AG10803 (cell line): ENCODE measurements at places on chromosomes 11 and 22.

DNA sequence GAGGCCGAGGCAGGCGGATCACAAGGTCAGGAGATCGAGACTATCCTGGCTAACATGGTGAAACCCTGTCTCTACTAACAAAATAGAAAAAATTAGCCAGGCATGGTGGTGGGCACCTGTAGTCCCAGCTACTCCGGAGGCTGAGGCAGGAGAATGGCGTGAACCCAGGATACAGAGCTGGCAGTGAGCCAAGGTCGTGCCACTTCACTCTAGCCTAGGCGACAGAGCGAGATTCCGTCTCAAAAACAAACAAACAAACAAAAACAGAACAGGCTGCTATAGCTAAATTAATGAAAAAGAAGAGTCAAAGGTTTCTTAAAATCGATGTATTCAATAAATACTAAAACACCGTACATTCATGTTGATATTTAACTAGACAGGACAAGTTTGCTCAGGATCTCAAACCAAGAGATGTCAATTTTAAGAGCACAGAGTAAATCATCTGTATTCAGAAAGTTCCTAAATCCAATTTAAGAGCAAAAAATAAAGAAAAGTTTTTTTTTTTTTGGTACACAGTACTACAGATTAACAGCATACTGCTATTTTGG is 59.9 kb downstream of the NUP98 start:
- DNase-seq = no peak

DNA sequence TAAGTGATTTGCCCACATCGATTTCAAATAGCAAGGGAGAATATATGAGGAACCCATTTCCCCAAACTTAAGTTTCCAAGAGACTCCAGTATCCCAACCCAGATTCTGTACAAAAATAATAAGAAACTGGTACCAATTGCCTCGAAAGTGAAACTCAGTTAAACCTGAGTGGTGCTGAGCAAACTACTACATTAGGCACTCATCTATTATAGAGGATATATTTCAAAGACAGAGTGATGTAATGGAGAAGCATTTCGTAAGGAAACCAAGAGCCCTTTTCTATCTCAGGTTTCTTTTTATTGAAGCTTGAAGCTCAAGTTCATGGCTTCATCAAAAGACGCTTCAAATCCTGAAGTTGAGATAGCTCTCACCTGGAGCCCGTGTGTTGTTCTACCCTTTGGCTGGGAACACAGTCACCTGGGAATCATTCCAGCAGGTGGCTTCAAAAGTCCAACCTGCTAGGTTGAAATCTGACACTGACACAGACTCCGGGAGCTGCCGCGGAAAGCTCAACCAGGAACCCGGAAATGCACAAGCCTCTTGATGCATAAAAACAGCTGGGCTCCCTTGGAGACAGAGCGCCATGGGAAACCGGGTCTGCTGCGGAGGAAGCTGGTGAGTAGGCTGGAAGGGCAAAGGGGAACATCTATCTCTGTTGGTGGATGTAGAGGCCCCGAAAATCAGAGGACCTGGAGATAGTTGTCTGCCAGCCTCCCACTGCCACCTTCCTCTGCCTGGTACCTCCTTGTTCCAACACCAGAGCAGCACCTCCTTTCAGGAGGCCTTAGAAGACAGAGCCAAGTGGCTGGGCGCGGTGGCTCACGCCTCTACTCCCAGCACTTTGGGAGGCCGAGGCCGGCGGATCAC is at the start of gene C11orf52:
C11orf52 (plus strand) TSS at position 524 of the 867 bp plus-strand sequence; CDS start at position 584, 60 bp downstream.
- DNase-seq = peak; percentile 48

DNA sequence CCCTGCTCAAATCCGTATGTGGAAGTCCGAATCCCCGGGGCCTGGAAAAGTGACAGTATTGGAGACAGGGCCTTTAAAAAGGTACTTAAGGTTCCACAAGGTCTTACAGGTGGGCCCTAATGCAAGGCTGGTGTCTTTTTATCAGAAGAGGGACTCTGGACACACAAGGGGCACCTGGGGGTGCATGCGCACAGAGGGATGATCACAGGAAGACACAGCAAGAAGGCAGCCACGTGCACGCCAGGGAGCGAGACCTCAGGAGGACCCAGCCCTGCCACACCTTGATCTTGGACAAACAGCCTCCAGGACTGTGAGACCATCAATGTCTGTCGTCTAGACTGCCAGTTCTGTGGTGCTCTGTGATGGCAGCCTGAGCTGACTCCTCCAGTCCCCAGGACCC is 96.5 kb downstream of the SHANK2 start:
- DNase-seq = no peak

GRCh38 chr11:45928535-45929215 is 6.2 kb downstream of the LARGE2 start:
- DNase-seq = no peak

- no peak for DNase-seq
These were observed 15.8 kb upstream of the TXNRD2 start for GRCh38 chr22:19957445-19957844.

DNA sequence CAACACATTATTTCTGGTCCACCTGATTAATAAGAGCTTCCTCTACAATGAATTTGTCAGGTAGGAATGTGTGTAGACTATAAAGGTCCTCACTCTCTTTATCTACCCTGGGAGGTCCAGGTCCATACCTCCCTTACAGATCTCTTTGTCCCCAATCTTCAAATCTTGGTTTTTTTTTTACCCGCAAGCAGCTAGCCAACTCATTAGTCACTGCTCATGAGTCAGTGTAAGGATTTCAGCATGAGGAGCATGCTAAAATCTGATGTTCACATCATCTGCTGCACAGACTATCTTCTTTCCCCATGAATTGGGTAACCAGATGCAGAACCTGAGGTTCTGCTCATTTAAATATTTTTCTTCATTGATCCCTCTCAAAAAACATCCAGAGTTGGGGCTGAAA is 397.0 kb upstream of the ISX start:
- DNase-seq = peak; percentile 51

- DNase-seq = no peak
These were observed 281.1 kb upstream of the SORL1-AS1 start for GRCh38 chr11:121733858-121734257.

DNA sequence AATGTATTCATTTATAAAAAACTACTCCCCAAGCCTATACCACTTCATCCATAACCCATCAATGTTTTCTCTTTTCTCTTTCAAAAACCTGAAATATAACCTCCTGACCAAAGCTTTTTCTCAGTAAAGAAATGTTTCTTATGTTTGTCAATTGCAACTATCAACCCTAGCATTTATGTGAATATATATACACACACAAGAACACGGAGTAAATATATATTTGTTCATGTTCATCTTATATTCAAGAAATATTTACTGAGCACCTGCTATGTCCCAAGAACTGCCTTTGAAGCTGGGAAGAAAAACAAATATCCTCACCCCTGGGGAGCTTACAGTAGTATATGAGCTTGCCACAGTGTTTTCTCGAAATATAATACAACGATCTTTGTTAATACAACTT is 3.5 kb downstream of the MRTFA start:
- DNase-seq = no peak

GRCh38 chr11:14234446-14234845 is 124.5 kb downstream of the RRAS2 start:
- no peak for DNase-seq

GRCh38 chr11:84563356-84563755 is 1063.8 kb downstream of the DLG2 start:
- no peak for DNase-seq

GRCh38 chr11:2888266-2888968 is 2.8 kb upstream of the CDKN1C start:
- DNase-seq = peak; percentile 81

GRCh38 chr11:12157241-12157661 is 46.9 kb downstream of the MICAL2 start:
- DNase-seq = peak; percentile 92

DNA sequence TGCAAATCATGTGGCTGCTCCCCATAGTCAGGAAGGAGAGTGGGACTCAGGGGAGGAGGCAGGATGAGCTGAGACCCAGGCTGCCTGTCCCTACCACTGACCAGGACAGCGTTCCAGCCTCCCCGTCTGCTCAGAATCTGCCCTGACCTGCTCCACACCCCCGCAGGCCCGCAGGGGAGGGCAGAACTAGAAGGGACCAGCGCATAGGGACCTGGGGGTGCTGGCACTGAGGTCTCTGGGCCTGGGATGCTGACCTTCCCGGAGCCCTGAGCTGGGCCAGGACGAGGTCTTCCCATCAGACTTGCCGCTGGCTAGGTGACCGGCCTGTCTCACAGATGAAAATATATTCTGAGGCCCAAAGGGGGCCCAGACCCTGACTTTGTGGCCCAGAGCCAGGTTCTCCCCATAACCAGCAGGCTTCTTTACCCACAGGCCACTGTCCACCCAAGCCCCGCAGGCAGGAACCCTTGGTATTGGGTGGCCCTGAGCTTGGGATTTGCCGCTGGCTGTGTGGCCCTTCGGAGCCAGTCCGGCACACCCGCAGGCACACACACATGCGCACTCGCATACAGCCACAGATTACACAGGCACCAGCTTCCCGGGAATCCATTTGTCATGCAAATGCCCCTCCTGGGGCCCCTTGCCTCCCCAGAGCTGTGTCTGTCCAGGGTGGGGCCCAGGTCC is 13.8 kb upstream of the PIM3 start:
- no peak for DNase-seq

- DNase-seq = no peak
These were observed 9.3 kb downstream of the SLC37A2 start for GRCh38 chr11:125072218-125072960.

DNA sequence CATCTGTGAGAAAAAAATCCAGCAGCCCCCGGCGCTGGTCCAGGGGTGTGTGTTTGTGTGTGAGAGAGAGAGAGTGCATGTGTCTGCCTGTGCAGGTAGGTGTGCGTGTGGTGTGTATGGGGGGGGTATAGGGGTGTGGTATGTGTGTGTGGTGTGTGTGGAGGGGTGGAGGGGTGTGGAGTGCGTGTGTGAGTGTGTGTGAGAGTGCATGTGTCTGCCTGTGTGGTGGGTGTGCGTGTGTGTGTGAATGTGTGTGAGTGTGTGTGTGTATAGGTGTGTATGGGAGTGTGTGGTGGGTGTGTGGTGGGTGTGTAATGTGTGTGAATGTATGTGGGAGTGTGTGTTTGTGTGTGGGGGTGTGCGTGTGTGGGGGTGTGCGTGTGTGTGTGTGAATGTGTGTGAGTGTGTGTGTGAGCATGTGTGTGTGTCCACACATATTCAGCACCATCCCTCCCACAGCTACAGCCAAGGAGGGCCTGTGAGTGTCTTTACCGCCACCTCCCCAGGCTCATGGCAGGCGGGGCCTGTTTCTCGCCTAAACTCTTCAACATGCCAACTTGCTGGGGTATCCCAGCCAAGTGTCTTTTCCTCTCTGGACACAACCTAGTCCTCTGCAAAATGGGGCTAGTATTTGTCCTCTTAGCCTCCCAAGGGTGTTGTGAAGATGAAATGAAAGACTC is 11.9 kb downstream of the LMO1 start:
- no peak for DNase-seq

GRCh38 chr11:37849706-37850105 is 1251.7 kb upstream of the RAG2 start:
- DNase-seq = no peak

GRCh38 chr11:20452585-20452984 is 65.1 kb downstream of the PRMT3 start:
- no peak for DNase-seq

DNA sequence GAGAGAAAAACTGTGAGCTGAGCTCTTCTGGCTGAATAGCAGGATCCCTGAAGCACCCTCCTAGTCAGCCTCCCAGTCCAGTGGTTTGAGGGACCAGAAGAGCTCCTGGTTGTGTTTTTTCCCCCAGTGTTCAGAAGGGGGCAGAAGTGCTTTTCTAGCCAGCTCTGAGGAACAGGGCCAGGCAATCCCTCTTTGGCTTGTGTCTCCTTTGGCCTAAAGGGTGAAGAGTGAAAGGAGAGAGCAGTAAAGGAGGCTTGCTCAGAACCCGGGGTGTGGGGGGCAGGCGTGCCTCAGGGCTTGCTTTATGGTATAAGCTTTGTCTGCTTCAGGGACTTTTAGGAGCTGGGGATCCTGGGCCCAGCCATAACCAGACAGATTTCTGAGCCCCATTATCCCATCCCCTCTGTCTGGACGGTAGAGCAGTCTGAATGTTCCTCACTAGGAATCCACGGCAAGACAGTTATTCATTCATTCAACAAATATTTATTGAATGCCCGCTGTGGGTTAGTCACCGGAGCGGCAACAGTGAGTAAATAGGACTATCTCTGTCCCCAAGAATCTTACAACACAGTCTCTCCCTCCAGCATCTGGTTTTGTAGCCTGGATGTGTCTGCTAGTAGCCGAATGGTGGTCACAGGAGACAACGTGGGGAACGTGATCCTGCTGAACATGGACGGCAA is 14.5 kb downstream of the ACP2 start:
- DNase-seq = peak; percentile 80

DNA sequence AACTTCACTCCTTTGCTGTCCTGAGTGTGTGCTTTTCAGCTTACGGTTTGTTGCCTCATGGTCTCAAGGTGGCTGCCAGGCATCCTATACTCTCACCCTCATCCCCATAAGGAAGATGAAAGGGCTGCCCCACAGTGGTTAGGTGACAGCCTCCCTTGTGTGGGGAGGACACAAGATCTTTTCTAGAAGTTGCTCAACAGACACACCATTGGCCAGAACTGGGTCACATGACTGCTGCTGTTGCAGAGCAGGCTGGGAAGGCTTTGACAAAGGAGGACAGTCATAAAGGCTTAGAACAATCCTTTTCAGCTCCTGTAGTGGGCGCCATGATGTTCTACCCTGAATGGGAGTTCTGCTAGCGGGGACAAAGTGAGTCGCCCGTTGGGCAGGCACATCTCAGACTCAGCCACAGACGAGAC is 69.7 kb upstream of the RASD2 start:
- no peak for DNase-seq

GRCh38 chr11:110894224-110894623 is 182.0 kb upstream of the ARHGAP20 start:
- DNase-seq = no peak

DNA sequence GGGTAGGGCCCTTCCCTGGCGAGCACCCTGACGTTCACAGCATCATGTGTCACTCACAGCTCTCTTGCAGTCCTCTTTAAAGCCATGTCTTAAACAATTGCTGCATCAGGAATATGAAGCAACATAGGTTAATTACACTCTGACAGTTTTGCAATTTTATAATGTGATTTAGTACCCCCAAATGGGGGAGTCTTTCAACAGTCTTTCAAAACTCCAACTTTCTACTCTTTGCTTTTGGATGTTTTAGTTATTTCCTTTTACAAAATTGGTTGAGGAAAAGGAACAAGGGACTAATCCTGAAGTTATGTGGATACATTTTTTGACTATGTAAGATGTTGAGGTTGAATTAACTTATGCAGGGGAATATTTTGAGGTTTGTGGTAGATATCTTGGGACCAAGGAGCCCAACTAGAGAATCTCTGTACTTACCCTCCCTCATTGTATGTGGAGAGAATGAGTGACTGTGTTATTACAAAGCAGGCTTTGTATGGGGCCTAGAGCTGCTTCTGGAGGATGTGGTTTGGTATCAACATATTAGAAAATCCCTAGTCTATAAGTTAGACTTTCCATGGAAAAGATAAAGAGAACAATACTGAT is at the start of gene MMP8:
MMP8 (minus strand) TSS at position 51 of the 597 bp plus-strand sequence. CDS start 99 bp downstream, outside the sequence.
- peak; percentile 77 for DNase-seq

DNA sequence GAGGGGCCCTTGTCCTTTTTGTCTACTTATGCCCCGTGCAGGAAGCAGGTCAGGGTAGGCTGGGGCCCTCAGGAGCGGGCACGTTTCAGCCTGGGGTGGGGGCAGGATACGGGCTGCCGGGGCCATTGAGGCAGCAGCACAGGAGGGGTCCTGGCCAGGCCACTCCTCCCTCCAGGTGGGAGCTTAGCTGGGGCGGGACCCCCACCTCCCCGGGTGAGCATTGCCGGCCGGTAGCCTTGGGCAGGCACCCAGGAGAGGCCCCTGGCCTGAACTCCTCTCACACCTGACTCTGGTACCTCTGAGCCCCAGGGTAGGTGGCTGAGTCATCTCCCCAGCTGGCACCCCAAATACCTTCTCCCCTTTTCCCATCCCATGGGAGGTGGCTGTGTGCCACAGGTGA is 5.0 kb upstream of the MUC6 start:
- no peak for DNase-seq

- no peak for DNase-seq
These were observed at the start of gene LRFN4 for GRCh38 chr11:66856496-66857233. TSS of gene LRFN4 (plus strand) at chr11:66857064. CDS start at chr11:66857745, 681 bp downstream.
